ENCODE measurements at places on chromosomes 13 and 19.

DNA sequence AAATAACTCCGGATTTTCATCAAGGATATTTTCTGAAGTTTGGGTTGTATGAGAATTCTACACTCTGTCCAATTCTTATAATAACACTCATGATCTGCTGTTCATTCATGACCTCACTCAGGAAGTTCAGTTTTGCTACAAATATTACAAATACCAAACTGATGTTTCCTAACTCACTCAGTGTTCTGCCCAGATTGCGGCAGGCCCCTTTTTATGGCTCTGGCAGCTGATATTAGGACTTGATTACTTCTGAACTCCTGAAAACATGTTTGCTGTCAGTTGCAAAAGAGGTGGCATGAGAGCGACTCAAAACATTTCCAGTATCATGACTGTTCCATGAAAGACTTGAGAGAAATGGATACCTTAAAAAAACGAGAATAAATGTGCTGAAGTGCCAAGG, 188.0 kb downstream of the RGCC start:
- no peak for DNase-seq

DNA sequence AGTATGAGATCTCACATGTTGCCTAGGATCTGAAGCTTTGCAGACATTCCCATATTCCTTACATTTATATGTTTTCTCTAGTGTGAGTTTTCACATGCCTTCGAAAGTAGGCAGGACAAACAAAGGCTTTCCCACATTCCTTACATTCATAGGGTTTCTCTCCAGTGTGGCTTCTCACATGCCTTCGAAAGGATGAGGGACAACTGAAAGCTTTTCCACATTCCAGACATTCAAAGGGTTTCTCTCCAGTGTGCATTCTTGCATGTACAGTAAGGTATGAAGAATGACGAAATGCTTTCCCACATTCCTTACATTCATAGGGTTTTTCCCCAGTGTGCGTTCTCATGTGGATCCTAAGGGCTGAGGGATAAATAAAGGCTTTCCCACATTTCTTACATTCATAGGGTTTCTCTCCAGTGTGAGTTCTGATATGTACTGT, 14.2 kb downstream of the ZNF699 start:
- no peak for DNase-seq

DNA sequence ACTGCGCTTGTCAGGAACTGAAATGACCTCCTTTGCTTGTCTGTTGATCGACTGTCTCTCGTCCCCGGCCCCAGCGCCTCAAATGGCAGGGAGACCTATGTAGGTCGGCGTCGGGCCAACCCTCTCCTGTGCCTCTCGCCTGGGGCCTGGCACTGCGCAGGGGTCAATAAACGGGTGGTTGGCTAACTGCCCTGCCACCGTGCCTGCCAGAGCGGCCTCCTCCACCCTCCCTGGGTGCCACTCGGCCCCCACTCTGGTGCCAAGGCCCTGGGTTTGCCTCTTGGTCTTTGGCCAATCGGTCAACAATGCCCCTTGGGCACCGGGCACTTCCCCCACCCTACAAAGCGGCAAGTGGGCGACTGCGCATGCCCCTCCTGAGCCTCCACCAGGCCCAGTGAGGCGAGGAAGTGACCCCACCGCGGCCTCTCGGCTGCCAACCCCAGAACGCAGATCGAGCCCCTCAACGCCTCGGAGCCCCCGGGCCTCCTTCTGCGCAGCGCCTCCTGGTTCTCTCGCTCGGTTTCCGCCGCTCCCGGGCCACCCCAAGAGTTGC, 1.1 kb downstream of the KEAP1 start:
- DNase-seq = no peak

DNA sequence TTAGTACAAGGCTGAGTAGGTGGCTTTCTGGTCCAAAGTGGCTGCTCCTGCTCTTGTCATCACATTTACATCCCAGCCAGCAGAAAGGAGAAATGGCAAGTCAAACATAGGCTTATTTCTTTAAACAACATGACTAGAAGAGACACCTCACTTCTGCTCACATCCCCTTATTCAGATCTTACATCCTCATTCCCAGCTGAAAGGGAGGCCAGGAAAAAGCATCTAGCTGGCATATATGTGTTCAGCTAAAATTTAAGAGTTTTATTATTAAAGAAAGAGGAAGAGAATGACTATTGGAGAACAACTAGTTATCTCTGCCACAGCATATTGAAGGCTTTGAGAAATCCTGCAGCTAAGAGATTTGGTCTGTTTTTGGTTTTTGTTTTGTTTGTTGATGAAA, 34.1 kb downstream of the RGCC start:
- DNase-seq = no peak

- peak; percentile 64 for DNase-seq
These were observed 5.5 kb downstream of the CCDC124 start for GRCh38 chr19:17938092-17938845.

DNA sequence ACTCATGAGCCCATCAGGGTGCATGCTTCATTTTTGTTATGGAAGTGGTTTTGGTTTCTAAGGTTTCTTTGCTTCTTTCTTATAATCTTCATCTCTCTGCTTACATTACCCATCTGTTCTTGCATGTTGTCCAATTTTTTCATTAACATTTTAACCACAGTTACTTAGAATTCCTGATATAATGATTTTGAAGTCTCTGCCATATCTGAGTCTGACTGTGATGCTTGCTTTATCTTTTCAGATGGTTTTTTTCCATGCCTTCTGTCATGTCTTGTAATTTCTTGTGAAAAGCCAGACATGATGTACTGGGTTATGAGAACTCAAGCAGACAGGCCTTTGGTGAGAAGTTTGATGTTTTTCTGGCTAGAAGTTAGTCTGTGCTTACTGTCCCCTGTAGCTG, 8.0 kb upstream of the ARGLU1 start:
- DNase-seq = no peak

DNA sequence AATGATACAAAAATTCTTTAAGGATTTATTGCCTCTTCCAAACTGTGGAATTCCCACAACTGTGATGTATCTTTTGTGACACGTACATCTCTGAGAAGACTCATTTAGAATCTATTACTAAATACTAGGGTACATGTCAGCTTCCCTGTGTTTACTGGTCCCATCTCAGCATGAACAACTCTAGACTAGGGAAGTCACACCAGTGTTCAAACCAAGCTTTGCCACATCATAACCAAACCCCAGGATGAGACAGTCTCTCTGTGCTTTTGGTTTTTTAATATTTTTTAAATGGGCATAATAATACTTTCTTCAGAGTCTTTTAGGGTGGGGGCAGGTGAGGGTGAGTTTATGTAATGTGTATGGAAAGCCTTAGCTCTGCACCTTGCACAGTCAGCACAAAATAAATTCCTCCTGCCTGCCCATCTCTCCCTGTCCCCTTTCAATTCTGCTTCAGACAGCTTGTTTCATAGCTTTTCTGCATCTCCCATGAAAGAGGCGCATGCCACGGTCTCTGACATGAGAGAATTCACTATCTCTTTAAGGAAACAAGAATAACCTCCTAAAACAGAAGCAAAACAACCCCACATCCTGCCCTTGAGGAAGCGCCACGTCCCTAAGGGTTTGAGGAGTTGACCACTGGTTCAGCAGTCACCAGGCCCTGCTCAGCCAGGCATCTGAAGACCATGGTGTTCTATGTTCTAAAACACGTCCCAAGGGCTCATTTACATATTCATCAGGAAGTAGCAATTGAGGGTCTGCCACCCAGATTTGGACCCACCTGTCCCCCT, 174.5 kb downstream of the USP12 start:
- no peak for DNase-seq

- no peak for DNase-seq
These were observed 169.5 kb upstream of the STARD13 start for GRCh38 chr13:33454844-33455705.

DNA sequence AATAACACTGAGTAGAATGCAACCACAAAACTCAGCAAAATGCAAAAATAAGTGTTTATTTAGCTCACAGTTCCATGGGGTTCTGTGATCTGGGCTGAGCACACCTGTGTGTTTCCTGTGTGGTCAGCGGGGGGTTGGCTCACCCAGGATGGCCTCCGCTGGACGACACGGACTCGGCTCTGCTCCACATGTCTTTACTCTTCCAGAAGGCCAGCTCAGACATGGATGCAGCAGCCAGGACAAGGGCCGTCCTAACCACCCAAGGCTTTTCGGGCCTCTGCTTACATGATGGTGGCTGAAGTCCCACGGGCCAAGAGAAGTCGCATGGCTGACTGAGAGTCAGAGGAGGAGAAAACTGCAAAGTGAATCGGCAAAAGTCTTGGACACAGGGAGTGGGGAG, 153.5 kb upstream of the IRS2 start:
- no peak for DNase-seq

GRCh38 chr13:112714376-112715174, 24.7 kb downstream of the ATP11A start:
- DNase-seq = no peak

GRCh38 chr19:52897138-52897935, at the start of gene ZNF320:
Gene ZNF320, minus strand, starts transcription at chr19:52897635. Its CDS starts 7,380 bp downstream, at chr19:52890255.
- DNase-seq = peak; percentile 87

GRCh38 chr19:14933506-14933905, 7.8 kb upstream of the OR7C2 start:
- DNase-seq = no peak

GRCh38 chr13:32600890-32601289, 14.6 kb downstream of the PDS5B start:
- no peak for DNase-seq

GRCh38 chr19:679418-680286, 3.5 kb downstream of the FSTL3 start:
- peak; percentile 35 for DNase-seq

GRCh38 chr19:48424694-48425219, 21.0 kb upstream of the GRWD1 start:
- no peak for DNase-seq

- no peak for DNase-seq
These were observed 5.2 kb downstream of the ZNF577 start for GRCh38 chr19:51882518-51882917.

- no peak for DNase-seq
These were observed 3.9 kb downstream of the SLC25A41 start for GRCh38 chr19:6429419-6430221.

DNA sequence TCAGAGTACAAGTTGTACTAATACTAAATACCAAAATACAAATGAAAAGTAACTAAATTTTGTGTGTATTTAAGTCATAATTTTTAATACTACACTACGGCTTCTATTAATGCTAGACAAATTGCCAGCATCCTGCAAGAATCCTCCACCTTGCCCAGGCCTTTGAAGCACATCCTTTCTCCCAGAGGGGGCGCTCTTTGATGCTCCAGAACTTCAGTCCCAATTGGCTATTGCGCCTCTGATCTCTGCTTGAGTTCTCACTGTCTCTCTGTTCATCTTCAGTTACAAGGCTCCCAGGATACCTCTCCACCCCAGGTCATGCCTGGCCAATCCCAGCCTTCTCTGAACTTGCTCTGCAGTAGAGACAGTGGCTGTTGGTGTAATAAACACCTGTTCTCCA, 141.0 kb downstream of the DCLK1 start:
- no peak for DNase-seq

DNA sequence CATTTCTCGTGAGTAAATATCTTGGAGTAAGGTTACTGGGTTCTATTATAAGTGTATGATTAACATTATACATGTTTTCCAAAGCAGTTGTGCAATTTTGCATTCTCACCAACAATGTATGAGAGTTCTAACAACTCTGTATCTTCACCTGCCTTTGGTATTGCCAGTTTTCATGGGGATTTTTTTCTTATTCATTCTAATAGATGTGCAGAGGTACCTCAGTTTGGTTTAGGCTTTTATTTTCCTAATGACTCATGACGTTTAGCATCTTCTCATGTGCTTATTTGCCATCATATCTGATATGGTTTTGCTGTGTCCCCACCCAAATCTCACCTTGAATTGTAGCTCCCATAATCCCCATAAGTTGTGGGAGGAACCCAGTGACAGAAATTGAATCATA, 7.7 kb upstream of the NUDT15 start:
- no peak for DNase-seq

DNA sequence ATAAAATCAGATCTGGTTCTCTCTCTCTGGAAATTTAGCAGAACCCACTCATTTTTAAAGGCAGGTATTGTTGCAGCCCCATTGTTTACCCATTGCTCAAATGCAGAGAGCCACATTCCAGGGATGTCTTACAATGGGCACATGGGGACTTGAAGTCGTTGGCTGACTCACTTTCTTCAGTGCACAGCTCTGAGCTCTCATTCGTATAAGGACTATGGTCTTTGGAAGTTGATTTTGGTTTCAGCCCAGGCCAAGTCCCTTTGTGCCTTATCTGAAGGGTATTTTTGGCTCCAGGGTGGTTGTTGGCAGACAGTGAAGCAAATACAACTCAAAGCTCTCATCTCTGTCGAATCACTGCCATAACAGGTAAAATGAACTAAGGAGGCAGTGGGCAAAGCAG, 47.3 kb upstream of the CLDN10 start:
- DNase-seq = no peak

DNA sequence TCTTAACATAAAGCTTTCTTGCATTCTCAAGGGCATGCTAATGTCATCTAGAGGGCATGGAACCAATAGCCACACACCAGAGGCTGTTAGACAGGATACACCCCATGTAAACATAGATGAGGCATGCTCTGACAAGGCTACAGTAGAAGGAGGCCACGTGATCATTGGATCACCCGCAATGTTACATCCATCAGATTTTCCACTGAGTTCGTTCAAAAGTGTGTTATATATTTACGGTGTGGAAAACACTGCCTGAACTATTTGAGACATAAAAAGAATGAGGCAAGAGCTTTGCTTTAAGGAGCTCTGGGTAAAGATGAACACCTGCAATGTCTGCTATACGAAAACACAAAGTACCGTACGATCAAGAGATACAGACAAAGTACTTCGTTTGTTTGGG, 817.5 kb upstream of the SLC10A2 start:
- DNase-seq = no peak

GRCh38 chr19:38648769-38649304, 1.4 kb downstream of the ACTN4 start:
- DNase-seq = no peak

DNA sequence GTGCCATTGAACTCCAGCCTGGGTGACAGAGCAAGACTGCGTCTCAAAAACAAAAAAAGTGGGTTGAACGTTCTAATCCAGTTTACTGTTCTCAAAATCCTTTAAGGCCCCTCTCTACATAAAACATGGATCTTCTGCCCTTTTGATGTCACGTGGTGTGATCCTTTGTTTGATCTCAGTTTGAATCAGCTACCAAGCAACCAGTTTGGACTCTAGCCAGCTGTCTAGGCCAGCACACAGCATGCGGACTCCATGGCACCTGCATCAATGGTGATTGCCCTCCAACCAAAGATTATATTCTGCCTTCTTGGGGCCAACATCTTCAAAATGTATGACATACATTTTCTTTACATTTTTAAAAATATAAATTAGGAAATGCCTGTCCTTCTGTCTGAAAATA, 365.4 kb downstream of the NDFIP2 start:
- no peak for DNase-seq

DNA sequence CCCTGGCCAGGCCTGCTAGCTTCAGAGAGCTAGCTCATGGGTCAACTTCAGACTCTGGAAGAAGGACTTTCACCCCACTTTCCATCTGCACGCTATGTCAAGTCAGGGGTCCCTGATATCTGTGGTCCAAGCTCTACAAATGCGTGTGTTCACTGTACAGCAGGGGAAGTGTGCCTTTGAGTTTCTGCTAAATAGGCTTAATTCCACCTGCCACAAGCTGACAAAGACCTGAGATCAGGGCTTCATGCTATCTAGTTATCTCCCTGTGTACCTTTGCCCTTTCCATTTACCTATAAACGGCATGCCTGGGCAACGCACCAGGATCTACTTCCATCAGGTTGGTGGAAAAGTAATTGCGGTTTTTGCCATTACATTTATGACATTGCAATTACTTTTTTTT, 10.7 kb upstream of the SULT2A1 start:
- no peak for DNase-seq

- DNase-seq = no peak
These were observed 9.5 kb upstream of the COMP start for GRCh38 chr19:18800636-18801035.

- no peak for DNase-seq
These were observed 218.9 kb upstream of the EDNRB start for GRCh38 chr13:78137404-78138142.

Data from T1000 (cell line).